ENCODE measurements at places on chromosomes 7 and 10.

DNA sequence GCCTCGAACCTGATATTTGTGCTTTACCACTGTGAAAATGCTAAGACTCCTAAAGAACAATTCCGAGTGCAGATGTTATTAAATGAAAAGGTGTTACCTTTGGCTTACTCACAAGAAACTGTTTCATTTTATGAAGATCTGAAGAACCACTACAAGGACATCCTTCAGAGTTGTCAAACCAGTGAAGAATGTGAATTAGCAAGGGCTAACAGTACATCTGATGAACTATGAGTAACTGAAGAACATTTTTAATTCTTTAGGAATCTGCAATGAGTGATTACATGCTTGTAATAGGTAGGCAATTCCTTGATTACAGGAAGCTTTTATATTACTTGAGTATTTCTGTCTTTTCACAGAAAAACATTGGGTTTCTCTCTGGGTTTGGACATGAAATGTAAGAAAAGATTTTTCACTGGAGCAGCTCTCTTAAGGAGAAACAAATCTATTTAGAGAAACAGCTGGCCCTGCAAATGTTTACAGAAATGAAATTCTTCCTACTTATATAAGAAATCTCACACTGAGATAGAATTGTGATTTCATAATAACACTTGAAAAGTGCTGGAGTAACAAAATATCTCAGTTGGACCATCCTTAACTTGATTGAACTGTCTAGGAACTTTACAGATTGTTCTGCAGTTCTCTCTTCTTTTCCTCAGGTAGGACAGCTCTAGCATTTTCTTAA lies 47.7 kb downstream of the MINPP1 start:
- no peak for DNase-seq

GRCh38 chr7:151501676-151502075 lies 18.0 kb downstream of the RHEB start:
- DNase-seq = no peak

DNA sequence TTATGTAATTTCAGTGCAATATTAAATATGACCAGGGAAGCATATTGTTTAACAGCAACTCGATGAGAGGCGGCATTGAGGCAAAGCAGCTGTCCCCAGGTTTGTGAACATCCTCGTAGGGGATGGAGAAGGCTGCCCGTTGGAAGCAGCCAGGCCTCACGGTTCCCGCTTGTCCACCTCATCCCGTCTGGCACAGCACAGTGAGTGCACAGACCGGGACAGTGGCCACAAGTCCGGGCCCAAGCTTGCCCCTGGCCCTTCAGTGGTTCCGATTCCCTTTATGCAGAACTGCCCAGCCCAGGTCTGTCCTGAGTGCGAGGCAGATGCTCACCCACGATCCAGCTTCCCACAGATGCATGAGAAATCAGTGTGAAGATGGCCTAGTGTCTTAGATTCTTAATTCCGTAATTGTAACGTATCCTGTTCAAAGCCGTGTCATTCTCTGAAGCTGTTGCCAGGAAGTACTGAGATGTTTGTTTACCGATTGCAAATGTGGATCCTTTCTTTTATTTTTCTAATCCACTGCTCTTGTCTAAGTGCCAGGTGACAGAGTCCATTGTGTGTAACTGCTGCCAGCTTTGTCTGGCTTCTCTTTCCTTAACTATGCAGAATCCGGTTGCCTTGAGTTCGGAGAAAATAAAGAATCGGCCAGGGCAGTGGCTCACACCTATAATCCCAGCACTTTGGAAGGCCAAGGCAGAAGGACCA lies 35.5 kb downstream of the PFKP start:
- no peak for DNase-seq

GRCh38 chr10:118667732-118668131 lies 72.3 kb upstream of the PRLHR start:
- no peak for DNase-seq

GRCh38 chr10:125692196-125692595 lies 9.2 kb upstream of the TEX36 start:
- no peak for DNase-seq

- DNase-seq = no peak
Observed at GRCh38 chr7:16235147-16236114, 185.9 kb downstream of the CRPPA start.

- no peak for DNase-seq
Observed at GRCh38 chr10:124324451-124324850, 94.3 kb downstream of the OAT start.
